ENCODE measurements at places on chromosomes 12 and 14.

DNA sequence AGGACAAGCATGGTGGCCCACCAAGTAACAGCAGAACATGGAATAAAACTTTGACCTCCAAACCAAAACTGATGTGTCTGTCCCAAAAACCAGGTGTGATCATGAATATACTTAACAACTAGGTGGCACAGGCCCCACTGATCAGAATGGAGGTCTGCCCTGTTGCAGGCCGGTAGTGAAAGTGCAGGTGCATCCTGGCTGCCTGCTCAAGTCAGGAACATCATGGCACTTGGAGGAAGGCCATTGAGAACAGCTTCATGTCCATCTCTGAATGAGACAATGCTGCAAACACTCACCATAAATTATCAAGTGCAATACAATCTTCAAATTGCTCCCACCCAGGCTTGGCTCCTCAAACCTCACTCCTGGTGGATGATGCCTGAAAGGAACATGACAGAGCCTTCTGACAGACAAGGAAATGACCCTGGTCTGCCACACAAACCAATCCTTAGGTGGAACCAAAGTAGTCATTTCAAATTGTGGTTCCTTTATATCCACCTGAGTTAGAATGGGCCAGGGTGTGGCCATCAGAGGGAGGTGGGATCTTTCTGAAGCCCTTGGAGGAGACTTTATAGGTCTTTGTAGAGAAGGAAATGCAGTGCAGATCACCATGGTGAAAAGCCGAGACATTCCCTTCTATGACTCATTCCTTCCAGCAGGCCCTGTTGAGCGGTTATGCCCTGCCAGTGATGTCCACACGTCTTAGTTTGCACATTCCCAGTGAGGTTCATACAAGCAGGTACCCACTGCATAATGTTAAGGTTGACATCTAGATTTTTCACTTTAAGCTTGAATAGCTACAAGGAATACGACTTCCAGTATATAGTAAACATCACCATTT, 36.0 kb downstream of the EGLN3 start:
- no peak for DNase-seq

DNA sequence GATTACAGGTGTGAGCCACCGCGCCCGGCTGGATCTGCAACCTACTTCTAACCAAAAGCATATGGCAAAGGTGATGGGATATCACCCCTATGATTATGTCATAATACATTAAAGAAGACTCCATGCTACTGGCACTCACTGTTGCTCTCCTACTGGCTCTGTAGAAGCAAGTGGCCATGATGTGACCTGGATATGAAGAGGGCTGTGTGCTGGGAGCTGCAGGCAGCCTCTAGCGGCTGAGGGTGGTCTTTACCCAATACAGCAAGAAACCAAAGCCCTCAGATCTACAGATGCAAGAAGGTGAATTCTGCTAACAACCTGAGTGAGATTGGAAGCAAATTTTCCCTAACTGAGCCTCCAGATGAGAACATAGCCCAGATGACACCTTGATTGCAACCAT, 34.2 kb upstream of the TRIM9 start:
- no peak for DNase-seq

GRCh38 chr12:46400406-46400805, 27.8 kb upstream of the SLC38A2 start:
- DNase-seq: no peak

- peak; percentile 0 for DNase-seq
Observed at GRCh38 chr14:46820291-46820690, 168.7 kb upstream of the RPL10L start.

DNA sequence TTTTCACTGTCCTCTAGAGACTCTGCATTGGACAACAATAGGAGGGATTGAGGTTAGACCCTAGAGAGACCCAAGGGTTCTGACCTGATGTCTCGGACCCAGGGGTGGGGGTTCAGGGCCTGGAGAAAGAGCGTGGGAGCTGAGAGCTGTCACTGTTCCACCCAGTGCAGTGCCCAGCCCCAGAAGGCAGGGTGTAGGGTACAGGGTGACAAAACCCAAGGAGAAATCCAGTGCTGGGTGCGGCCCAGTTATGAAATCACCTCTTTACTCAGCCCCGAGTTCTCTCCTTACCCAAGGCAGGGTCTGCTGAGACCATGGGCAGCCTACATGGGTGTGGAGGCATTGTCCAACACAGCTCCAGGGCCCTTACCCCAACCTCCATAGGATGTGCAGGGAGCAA, 2.6 kb downstream of the AQP2 start:
- DNase-seq: no peak

DNA sequence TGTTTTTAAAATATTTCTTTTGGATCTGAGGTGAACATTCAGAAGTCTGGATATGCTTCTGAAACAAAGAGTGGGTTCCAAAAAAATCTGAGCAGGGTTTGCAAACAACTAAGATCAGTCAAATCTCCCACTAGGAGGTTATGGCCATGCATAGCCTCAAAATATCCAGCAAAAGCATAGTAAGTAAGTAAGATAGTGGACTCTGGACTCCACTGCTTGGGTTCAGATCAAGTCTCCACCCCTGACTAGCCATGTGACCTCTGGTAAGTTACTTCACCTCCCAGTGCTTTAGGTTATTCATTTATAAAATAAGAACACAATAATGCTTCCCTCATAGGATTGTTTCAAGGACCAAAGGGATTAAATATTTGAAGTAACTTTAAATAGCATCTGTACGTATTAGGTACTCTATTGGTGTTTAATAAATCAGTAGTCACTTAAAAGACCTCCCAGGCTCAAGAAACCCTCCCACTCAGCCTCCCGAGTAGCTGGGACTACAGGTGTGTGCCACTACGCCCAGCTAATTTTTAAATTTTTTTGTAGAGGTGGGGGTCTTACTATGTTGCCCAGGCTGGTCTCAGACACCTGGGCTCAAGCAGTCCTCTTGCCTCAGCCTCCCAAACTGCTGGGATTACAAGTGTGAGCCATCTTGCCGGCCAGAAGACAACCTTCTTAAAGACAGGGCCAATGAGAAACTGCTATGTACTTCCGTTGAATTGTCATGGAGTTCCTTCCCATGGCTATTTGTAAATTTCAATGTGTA, 95.7 kb upstream of the SOX5 start:
- DNase-seq: no peak

- no peak for DNase-seq
Observed at GRCh38 chr12:3367750-3368444, 123.1 kb upstream of the PRMT8 start.

GRCh38 chr14:85466678-85467077, 63.3 kb upstream of the FLRT2 start:
- DNase-seq: no peak

GRCh38 chr12:127811988-127812387, 455.0 kb upstream of the TMEM132C start:
- no peak for DNase-seq

DNA sequence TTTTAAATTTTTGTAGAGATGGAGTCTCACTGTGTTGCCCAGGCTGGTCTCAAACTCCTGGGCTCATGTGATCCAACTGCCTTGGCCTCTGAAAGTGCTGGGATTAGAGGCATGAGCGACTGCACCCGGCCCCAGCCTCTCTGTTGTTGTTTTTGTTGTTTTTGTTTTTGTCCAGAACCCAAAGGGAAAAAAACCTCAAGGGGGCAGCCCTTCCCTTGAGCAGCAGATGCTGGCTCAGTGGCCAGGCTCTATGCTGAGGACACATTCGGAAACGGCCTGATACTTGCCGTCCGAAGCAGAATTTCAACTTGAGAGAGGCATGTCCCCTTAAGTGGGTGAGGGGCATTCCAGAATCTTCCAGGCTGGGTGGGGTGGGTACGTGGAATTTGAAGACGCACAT, 6.7 kb downstream of the MVK start:
- no peak for DNase-seq

GRCh38 chr12:68559984-68560850, 50.5 kb upstream of the RAP1B start:
- DNase-seq: no peak
